Activated naive CD4-positive, alpha-beta T cell treated with Interleukin-2 at 50 U/mL for 16 hours (primary cell): ENCODE measurements at places on chromosomes 4 and X.

DNA sequence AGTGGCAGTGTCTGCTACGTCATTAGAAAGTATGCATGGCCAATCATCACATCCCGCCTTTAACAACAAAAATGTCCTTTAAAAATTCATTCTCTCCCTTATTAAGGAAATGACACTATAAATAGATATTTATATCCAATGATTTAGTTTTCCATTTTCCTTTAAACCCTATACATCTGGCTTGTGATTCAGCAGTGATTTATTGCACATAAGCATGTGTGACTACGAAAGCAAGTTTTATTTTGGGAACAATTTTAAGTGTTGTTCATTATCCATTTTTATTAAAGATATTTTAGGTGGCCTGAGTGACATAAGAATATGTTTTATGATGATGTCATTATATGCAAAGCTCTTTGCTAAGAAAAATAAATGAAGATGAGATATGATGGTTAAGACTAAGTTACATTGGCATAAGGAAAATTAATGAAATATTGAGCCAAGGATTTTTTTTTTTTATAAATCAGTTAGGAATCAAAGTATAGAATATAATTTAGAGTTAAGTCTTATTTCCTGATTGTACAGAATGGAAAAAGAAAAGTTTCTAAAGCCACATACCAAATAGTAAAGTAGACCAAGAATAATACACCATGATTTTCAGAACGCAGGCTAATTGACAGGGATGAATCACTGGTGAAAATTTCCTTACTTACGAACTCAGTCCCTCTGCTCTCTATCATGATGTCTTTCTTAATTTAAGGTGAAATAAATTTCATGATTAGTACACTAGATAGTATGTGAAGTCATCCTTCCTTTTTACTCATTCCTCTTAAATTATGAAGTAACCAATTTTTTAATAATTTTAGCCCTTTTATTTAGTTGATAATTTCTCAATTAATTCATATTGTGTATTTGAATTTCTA, 822.4 kb downstream of the FAT4 start:
- DNase-seq: no peak

GRCh38 chrX:24920769-24921168, 95.0 kb downstream of the ARX start:
- DNase-seq: no peak

GRCh38 chr4:153799694-153800074, 10.8 kb upstream of the SFRP2 start:
- no peak for DNase-seq

DNA sequence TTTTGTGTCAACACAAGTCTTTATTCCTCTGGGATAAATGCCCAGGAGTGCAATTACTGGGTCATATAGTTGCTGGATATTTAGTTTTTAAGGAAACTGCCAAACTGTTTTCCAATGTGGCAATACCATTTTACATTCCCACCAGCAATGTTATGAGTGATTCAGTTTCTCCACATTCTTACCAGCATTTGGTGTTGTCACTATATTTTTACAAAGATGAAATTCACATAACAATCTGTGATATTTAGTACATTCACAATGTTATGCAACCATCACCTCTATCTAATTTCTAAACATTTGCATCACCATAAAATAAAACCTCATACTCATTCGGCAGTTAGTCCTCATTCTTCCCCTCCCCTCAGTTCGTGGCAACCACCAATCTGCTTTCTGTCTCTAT, 75.0 kb downstream of the MAMLD1 start:
- DNase-seq: no peak

GRCh38 chr4:48347282-48347921, 6.1 kb downstream of the SLAIN2 start:
- no peak for DNase-seq

DNA sequence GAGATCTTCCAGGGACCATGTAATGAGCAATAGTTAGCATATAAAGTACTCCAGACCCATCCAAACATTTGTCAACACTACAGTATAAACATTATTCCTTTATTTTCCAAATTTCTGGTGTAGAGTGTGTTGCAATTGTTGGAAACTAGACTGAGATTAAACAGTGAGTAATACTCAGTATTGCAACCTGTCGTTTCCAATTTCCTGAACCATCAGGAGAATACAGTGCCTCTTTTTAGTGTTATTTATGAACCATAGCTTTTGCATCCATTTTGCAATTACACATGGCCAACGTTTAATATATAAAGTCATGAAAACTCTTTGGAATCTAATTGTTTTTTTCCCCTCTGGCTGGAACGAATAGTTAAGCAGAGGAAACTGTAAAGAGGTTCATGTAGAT, 58.3 kb upstream of the DHRSX start:
- no peak for DNase-seq

DNA sequence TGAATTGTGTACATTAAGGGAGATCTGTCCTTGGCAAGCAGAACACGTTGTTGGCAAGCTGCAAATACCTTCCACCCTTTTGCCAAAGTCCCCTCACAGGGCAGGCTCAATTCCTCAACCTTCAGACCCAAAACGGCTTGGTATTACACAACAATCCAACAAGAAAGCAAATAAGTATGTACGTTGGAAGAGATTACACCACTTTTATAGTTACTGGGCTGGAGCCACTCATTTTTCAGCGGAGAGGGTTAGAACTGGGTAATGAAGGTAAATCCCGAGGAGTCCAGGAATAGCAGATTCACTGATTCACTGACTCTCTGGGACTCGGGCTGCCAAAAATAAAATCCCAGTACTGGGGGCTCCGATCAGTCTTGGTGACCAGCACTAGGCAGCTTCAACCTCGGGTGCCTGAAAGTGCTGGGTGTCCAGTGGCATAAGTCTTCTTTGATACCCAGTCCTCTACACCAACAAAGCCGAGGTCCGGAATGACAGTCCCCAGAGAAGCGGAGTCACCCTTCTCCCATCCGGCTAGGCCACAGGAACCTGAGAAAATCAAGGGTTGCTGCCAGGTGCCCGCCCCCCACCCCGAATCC, 587 bp downstream of the TIMM8A start:
- no peak for DNase-seq

GRCh38 chrX:85379174-85379907, at the start of gene POF1B:
TSS of gene POF1B (minus strand) at chrX:85379665. CDS start at chrX:85379454, 211 bp downstream.
- no peak for DNase-seq

DNA sequence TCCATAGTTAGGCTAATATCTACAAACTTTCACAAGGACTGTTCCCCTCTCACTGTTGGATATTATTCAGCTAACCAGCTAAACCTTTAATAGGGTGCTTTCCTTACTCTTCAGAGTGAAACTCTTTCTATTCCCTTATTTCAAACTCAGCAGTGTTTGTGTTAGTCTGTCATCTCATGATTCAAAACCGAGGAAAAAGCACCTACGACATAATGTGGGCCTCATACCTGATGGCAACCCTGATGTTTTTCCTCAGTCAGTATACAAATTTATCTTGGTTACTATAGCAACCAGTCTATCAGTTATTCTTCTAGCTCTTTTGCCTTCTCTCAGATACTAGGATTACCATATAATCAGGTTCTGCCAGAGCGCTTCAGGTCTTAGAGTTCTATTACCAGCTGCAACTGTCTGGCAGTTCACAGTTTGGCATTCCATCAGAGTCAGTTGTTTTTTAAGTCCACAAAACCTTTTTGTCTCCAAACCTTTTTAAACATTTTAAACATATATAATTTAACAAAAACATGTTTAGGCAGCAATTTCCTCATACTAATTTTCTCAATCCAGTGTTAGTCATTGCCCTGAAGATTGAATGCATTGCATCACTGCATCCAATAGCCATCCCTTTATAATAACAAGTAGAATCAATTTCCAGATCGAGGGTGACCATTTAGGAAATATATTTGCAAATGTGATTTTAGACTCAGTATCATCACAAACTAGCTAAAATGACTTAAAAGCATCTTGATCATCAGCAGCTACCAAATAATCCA, 7.4 kb downstream of the WDR44 start:
- DNase-seq: no peak

DNA sequence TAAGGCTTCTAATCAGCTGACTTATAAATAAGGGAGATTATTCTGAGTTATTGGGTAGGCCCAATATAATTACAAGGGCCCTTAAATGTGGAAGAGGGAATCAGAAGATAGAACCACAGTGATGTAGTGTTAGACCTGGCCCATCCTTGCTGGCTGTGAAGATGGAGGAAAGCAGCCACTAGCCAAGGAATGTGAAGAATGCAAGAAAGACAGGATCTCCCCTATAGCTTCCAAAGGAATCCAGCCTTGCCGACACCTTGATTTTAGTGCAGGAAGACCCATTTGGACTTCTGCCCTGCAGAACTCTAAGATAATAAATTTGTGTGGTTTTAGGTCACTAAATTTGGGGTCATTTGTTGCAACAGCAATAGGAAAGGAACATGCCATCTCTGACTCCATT, 150.6 kb downstream of the SPATA18 start:
- no peak for DNase-seq
